ENCODE measurements at places on chromosomes 1 and 21. TPM values are rescaled to one million over a fixed set of nuclear protein-coding genes. Genes with fewer than 3 reads are reported as not detected.

GRCh38 chr1:209589440-209589839 lies 5.9 kb downstream of the CAMK1G start:
- no peaks in the 10 kb centered on the region for H3K4me1 ChIP-seq
- no peak overlapping the region for H3K4me3 ChIP-seq
- DNase-seq, result no peak
- H3K27ac ChIP-seq, result no peak overlapping the region
- H3K36me3 ChIP-seq, result no peaks in the 10 kb centered on the region

DNA sequence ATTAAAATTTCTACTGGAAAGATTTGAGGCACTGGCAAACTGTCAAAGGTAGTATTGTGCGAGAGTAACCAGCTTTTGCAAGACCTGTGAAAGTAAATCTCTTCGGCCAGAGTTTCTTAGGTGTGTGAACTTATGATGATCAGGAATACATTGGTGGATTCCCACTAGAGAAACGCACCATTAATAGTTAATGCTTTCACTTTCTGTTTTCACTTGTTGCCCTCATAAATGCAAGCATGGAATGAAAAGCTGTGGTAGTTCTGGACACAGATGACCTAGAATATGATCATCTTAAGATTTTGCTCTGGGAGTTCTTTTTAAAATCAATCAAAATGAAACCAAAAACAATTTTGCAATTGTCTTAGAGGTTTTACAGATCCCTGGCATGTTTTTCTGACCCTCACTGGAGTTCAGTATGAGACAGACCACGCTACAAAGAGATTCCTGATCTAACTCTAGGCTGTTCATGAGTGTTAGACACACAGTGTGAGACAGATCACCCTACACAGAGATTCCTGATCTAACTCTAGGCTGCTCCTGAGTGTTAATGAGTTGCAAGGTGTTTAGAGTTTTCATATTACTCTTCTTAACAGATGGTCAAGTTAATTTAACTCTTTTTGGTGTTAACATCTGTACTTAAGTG lies 98.8 kb downstream of the SDCCAG8 start:
- no peaks in the 10 kb centered on the region for H3K36me3 ChIP-seq
- no peak for DNase-seq
- no peaks in the 10 kb centered on the region for H3K27me3 ChIP-seq
- no peak overlapping the region for H3K27ac ChIP-seq

DNA sequence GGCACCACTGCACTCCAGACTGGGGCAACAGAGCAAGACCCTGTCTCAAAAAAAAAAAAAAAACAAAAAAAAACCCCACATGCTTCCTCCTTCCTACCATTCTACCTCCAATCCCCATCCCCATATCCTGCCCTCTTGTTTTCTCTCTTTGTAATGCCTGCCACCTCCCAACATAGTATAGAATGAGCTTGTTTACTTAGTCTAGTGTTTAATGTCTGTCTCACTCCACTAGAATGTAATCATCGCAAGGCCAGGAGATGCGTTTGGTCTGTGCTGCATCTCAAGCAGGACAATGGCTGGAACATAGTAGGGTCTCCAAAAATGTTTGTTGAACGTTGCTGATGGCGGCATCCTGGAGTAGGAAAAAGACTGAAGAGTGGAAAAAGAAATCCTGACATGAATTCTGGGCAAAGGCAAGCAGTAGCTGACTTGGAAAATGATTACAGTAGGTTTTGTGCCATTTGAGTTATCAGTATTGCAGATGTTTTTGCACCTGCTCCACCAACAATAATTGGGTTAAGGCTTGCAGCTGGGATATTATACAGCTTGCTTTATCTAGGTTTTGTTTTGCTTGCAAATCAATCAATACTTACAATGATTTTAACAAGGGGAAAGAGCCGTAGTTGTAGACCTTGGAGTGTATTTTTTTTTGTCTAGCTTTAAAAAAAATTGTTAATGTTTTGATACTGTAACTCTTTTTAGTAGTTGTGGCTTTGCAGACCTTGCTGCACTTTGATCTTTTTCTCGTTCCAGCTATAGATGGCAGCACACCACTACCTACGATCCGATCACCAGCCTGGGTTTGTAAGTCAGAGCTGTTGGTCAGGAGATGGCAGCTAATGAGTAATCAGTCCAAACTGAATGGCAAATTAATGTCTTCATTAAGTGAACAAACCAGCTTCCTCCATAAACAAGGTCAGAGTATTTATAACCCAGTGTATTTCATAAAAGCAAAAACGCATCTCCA lies 62.4 kb downstream of the BACH1 start:
- peaks cover 5% of the 10 kb centered on the region for H3K4me1 ChIP-seq
- no peak overlapping the region for H3K27ac ChIP-seq
- no peak overlapping the region for H3K4me3 ChIP-seq
- DNase-seq, result peak; percentile 71

DNA sequence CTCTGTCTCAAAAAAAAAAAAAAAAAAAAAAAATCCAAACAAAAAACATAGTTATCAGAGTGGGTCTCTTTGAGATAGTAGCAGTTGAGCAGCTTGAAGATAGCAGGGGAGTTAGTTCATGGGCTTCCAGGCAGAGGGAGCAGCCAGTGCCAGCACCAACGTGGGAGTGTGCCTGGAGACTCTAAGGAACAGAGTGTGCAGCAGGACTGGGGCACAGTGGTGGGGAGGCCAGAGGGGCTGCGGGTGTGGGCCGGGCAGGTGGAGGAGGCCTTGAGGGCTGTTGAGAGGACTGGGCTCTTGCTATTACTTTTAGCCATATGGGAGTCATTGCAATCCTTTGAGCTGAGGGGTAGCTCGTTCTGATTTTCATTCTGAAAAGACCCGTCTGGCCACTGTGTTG lies 63.8 kb downstream of the RYR2 start:
- DNase-seq, result no peak
- H3K27me3 ChIP-seq, result no peaks in the 10 kb centered on the region
- H3K4me1 ChIP-seq, result no peaks in the 10 kb centered on the region
- no peak overlapping the region for H3K4me3 ChIP-seq

TINAGL1 gene
- total RNA-seq, result 246 TPM

FAM229A gene
- 9.7 TPM for total RNA-seq

- H3K27me3 ChIP-seq, result no peaks in the 10 kb centered on the region
- no peak overlapping the region for H3K4me3 ChIP-seq
- no peaks in the 10 kb centered on the region for H3K36me3 ChIP-seq
- no peak overlapping the region for H3K27ac ChIP-seq
Measured at GRCh38 chr1:197783510-197783948, 8.2 kb upstream of the DENND1B start.

GRCh38 chr1:212232090-212232489 lies 53.1 kb upstream of the PPP2R5A start:
- no peak overlapping the region for H3K4me3 ChIP-seq
- H3K27ac ChIP-seq, result no peak overlapping the region
- H3K4me1 ChIP-seq, result peaks cover 18% of the 10 kb centered on the region
- H3K27me3 ChIP-seq, result no peaks in the 10 kb centered on the region
- no peaks in the 10 kb centered on the region for H3K36me3 ChIP-seq
- no peak for DNase-seq

MTARC1 gene
- total RNA-seq, result 11.0 TPM

- H3K4me1 ChIP-seq, result no peaks in the 10 kb centered on the region
- no peak overlapping the region for H3K27ac ChIP-seq
- no peak for DNase-seq
- H3K27me3 ChIP-seq, result no peaks in the 10 kb centered on the region
Measured at GRCh38 chr1:18970762-18971161, 14.3 kb upstream of the IFFO2 start.

- H3K4me3 ChIP-seq, result no peak overlapping the region
- H3K27me3 ChIP-seq, result no peaks in the 10 kb centered on the region
- H3K4me1 ChIP-seq, result peaks cover 7% of the 10 kb centered on the region
- no peaks in the 10 kb centered on the region for H3K36me3 ChIP-seq
- DNase-seq, result peak; percentile 45
- no peak overlapping the region for H3K27ac ChIP-seq
Measured at GRCh38 chr1:246579818-246580217, 13.6 kb downstream of the CNST start.

- H3K4me1 ChIP-seq, result no peaks in the 10 kb centered on the region
- H3K4me3 ChIP-seq, result no peak overlapping the region
- H3K27me3 ChIP-seq, result no peaks in the 10 kb centered on the region
- H3K36me3 ChIP-seq, result no peaks in the 10 kb centered on the region
Measured at GRCh38 chr1:226958300-226958699, 18.2 kb downstream of the COQ8A start.

KRTAP19-1 gene
- not detected for total RNA-seq

- H3K27ac ChIP-seq, result no peak overlapping the region
- H3K4me3 ChIP-seq, result no peak overlapping the region
- no peaks in the 10 kb centered on the region for H3K4me1 ChIP-seq
- H3K27me3 ChIP-seq, result no peaks in the 10 kb centered on the region
- H3K36me3 ChIP-seq, result no peaks in the 10 kb centered on the region
Measured at GRCh38 chr1:84353695-84354094, 44.6 kb upstream of the DNASE2B start.

- H3K27ac ChIP-seq, result no peak overlapping the region
- H3K27me3 ChIP-seq, result no peaks in the 10 kb centered on the region
- no peak for DNase-seq
- H3K4me3 ChIP-seq, result no peak overlapping the region
- no peaks in the 10 kb centered on the region for H3K36me3 ChIP-seq
Measured at GRCh38 chr1:43648221-43648847, 1.6 kb upstream of the KDM4A start.

GRCh38 chr1:201754353-201754752 lies 74.6 kb upstream of the IPO9 start:
- no peak overlapping the region for H3K27ac ChIP-seq
- no peak overlapping the region for H3K4me3 ChIP-seq
- no peaks in the 10 kb centered on the region for H3K27me3 ChIP-seq

DNA sequence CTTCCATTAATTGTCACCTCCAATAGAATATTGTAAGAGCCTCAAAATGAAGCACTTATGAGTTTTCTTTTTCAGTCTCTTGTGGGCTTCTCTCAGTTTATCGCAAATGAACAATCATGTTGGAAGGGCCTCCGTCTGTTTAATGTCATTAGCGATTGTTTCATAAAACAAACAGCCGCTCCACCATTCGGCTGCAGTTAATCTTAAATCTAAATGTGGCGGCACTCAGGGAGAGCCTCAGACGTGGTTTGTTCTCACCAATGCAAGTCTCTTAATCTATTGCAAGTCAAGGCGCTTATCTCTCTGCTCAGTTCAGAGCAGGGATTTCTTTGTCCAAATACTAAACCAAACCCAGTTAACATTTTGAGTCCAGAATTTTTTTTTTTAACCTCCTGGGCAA lies 34.9 kb upstream of the ESRRG start:
- no peaks in the 10 kb centered on the region for H3K36me3 ChIP-seq
- no peak for DNase-seq
- H3K27me3 ChIP-seq, result no peaks in the 10 kb centered on the region
- no peak overlapping the region for H3K27ac ChIP-seq
- no peak overlapping the region for H3K4me3 ChIP-seq
- no peaks in the 10 kb centered on the region for H3K4me1 ChIP-seq

DNA sequence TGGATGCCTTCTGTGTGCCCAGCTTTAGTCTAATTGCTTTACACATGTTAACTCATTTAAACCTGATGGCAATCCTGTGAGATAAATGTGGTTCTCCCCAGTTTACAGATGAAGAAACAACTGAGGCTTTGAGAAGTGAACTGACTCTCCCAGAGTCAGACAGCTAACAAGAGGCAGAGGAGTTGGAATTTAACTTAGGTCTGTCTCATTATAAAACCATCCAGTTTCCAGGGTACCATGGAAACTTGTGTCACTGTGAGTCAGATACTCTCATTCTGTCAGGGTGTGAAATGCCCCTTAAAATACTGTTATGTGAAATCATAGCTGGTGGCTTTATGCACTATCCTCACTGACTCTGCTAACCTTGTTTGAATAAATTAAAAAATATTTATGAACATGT lies 206.6 kb downstream of the PBX1 start:
- no peak overlapping the region for H3K4me3 ChIP-seq
- no peaks in the 10 kb centered on the region for H3K36me3 ChIP-seq
- H3K27me3 ChIP-seq, result no peaks in the 10 kb centered on the region
- no peaks in the 10 kb centered on the region for H3K4me1 ChIP-seq

GRCh38 chr1:93641527-93641926 lies 40.1 kb downstream of the BCAR3 start:
- H3K4me1 ChIP-seq, result peaks cover 3% of the 10 kb centered on the region
- no peaks in the 10 kb centered on the region for H3K36me3 ChIP-seq
- H3K27ac ChIP-seq, result no peak overlapping the region
- H3K27me3 ChIP-seq, result no peaks in the 10 kb centered on the region

- DNase-seq, result peak; percentile 62
- H3K4me3 ChIP-seq, result peak overlapping the region; percentile 86
- no peaks in the 10 kb centered on the region for H3K27me3 ChIP-seq
- H3K36me3 ChIP-seq, result no peaks in the 10 kb centered on the region
Measured at GRCh38 chr1:40450495-40451237, 390 bp downstream of the ZFP69B start.

DNA sequence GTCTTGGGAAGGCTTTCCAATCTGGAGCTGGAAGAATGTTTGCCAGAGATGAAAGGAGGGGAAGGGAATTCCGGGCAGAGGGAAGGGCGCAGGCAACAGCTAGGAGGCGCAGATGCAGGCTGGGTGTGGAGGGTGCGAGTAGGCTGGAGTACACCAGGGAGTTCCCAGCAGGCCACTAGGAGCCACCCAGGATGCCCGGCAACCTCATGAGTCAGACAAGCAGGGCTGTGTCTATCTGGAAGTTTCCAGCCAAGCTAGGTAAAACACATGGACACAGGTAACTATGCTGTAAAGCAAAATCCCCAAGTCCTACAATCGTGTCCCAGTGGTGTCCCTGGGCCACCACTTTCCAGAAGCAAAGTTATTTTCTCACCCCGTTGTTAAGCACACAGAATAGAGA lies 990 bp upstream of the NBL1 start:
- H3K4me3 ChIP-seq, result no peak overlapping the region
- H3K4me1 ChIP-seq, result peaks cover 20% of the 10 kb centered on the region
- no peaks in the 10 kb centered on the region for H3K36me3 ChIP-seq
- H3K27me3 ChIP-seq, result no peaks in the 10 kb centered on the region
- no peak for DNase-seq

DNA sequence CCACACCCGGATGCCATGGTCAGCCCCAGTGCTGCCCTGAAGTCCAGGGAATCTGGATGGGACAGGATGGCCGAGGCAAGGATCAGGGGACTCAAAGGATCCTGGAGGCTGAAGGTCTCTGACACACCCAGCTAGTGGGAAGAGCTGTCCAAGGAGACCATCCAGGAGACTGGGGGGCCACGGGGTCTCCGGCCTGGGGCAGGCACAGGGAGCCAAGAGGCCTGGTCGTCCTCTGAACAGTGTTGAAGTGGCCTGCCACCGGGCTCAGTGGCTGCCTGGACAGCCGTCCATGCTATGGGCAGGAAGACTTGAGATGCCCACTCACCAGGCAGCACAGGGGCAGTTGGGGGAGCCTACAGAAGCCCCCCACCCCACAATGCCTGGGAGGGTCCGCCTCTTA lies 41.9 kb downstream of the MEGF6 start:
- H3K36me3 ChIP-seq, result no peaks in the 10 kb centered on the region
- no peak for DNase-seq
- H3K27me3 ChIP-seq, result no peaks in the 10 kb centered on the region
- H3K4me1 ChIP-seq, result no peaks in the 10 kb centered on the region
- no peak overlapping the region for H3K27ac ChIP-seq

DNA sequence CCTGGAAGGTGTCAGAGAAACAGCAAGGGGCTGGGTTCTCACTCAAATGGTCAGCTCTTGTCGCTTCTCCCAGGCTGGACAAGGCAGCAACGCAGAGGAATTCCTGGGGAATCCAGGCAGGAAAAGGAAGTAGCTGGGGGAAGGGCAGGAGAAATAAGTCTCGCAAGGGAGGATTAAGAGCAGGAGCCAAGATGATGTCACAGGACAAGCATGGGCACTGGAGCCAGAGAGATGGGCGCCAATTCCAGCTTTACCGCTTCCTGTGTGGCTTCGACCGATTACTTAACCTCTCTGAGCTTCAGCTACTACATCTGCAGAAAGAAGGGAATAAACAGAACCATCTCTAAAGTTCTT lies 70.5 kb downstream of the SSBP3 start:
- H3K27ac ChIP-seq, result peak overlapping the region; percentile 86
- H3K36me3 ChIP-seq, result no peaks in the 10 kb centered on the region
- peaks cover 11% of the 10 kb centered on the region for H3K4me1 ChIP-seq
- no peak overlapping the region for H3K4me3 ChIP-seq
- no peaks in the 10 kb centered on the region for H3K27me3 ChIP-seq

AIRE gene
- total RNA-seq, result 0.25 TPM

FGR gene
- 23.3 TPM for total RNA-seq

All from kidney (tissue), 22 donors.